ENCODE measurements at places on chromosomes 13 and 19.

- DNase-seq = peak; percentile 80
Observed at GRCh38 chr13:94329754-94330551, 149.5 kb downstream of the DCT start.

DNA sequence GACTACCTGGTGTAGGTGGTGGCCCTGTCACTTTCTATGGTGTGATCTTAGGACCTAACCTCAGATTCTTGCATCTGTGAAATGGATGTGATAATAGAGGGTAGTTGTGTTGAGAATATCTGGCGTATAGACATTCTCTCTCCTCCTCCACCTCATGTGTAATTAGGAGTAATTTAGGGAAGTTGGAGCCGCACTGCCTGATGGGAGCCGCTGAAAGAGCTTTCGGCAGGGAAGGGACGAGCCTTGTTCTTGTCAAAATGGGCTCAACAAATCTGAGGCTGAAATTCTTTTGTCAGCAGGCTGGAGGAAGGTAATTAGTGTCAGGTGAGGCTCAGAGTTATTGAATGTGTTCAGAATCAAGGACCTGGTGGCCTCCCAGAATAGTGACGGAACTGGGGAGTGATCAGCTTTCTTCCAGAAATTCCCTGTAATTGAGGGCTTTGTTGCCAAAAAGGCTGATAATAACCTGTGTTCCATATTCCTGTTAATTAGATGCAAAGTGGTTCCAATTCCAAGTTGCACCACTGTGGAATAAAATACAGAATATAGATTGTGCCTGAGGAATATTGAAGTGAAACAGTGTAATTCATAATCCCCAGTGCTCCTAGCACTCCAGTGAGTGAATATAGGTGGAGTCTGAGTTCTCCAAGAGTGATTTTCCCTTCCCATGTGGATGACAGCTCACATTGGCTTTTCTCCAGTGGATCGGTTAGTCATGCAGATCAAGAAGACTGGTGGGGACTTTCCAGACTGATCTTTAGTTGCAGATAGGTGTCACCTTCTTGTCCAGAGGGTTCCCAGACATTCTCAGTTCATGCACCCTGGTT, 47.5 kb downstream of the SPATA13 start:
- peak; percentile 71 for DNase-seq

GRCh38 chr13:80341756-80342370, 937 bp upstream of the SPRY2 start:
- DNase-seq = no peak

DNA sequence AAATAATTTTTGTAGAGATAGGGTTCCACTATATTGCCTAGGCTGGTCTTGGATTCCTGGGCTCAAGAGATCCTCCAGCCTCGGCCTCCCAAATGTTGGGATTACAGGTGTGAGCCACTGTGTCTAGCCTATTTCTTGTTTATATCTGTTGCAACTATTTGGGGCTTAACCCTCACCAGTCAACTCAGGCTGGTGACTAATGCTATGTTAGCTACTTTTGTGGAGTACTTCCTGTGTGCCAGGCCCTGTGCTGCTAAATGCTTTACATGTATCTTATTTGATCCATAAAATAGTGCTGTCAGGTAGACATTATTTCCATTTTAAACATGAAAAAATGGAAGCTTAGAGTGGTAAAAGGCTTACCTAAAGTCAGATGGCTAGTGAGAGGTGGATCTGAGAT, 13.8 kb downstream of the CEACAM1 start:
- no peak for DNase-seq

GRCh38 chr13:105031306-105031705, 1504.2 kb downstream of the EFNB2 start:
- no peak for DNase-seq

GRCh38 chr13:83709426-83710132, 172.7 kb downstream of the SLITRK1 start:
- DNase-seq = no peak

GRCh38 chr13:108859197-108860012, 230.0 kb downstream of the MYO16 start:
- DNase-seq = peak; percentile 76
